ENCODE measurements at places on chromosomes 7 and 10.

- no peak for DNase-seq
Observed at GRCh38 chr10:17435953-17436352, 18.4 kb downstream of the ST8SIA6 start.

GRCh38 chr10:50917486-50917885 is 32.1 kb upstream of the A1CF start:
- no peak for DNase-seq

DNA sequence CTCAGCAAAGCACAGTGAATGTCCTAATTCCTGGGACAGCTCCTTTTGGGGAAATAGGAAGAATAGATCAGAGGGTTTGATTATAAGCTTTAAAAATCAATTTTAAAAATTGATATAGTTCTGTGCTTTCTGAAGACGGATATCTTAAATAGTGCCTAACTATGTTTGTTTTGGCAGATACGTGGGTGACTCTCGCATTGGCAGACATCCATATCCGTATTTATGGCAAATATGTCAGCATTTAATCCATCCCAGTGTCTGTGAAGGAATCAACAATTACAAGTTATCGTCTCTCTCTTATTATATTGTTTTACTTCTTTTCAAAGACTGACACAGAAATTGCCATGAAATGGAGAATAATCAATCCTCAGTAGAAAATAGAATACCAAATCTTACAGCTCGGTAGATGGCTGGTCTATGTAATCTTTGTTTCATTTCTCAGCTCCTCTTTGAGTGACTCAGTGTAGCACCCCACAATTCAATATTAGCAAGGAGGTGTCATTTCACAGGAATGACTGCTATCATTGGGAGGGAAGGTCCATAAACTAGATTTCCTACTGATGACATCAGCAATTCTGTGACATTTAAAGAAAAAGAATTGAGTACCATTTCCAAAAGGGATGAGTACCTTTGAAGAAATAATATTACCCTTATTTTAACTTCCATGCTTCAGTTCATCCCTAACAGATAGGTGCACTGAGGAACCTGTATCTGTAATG is 186.4 kb upstream of the NFE2L3 start:
- DNase-seq: no peak

GRCh38 chr7:129764247-129765084 is 152.9 kb downstream of the NRF1 start:
- no peak for DNase-seq

DNA sequence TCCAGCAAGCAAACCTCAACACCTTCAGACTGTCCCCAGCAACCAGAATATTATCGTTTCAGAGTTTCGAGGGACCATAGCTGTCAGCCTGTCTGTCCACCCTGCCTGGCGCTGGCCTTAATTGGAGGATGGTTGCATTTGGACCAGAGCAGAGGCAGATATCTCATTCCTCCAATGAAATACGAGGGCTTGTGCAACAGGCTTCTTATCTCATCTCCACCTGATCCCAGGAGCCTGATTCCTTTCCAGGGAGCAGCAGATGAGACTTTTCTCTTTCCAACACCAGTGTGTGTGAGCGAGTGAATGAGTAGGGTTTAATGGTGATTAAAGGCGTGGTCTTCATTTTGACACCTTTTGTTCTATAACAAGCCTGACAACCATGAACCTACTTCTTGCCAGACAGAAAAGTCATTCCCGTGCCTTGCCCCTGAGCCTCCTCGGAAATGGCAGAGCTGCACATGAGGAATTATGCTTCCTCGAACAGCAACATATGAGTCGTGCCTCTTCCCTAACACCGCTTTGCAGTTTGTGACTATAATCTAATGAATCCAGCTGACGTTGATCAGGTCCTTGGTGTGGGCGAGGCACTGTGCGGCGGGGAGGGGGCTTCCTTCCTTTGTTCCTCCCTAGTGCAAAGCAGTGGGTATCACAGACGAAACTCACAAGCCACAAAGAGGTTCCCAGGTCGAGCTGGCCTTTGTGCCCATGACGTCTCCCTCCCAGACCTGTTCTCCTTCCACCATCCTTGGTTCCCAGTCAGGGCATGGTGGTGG is 147.4 kb downstream of the CUX1 start:
- DNase-seq: no peak

- no peak for DNase-seq
Observed at GRCh38 chr10:127698886-127699285, 38.1 kb upstream of the FOXI2 start.

DNA sequence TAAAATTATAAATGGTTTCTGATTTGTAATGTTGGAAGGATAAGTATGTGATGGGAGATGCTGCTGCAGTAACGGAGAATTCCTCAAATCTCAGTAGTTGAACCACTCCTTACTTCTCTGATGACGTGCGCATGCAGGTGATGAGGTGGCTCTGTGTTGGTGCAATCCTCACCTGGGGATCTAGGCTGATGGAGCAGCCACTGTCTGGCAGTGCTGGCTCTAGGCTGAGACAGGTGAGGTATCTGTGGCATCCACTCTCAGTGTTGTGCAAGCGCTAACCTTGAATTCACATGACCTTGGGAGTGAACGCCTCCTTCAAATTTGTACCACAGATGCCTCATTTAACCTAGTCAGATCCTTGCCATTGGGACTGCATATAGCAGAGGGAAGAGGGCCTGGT is 35.0 kb downstream of the LHFPL3 start:
- no peak for DNase-seq

DNA sequence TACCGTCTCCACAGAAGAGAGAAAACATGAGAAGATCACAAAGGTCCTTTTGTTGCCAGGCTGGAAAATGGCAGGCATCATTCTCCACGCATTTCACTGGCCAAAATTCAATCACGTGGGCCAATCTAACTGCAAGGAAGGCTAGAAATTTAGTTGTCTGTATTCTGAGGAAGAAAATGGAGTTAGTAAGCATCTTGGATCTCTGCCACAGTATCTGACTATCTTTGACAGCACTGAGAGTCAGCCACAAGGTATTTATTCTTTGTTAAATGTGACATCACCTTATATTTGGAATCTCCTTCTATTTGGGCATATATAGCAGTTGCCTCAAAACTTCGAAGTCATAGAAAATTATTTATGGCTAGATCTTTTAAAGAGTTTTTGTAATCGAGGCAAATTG is 213.9 kb downstream of the NSUN6 start:
- DNase-seq: peak; percentile 7

DNA sequence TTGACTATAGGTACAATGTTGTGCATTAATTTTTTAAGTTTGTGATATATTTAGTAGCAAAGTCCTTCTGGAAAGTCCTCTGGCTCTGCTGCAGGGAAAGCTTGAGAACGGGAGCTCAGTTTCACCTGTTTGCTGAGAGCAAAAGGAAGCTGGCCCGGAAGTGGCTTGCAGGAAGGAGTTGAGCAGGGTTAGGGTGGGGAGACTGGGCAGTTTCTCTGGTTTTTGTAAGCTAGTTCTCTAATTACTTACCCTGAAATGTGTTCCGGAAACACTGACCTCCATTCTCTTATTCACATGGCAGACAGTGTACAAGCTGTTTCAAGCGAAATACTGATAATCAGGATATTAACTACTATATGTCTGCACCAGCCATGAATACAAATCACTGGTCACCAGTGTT is 22.3 kb downstream of the MAP3K8 start:
- no peak for DNase-seq

GRCh38 chr7:11297764-11298163 is 324.1 kb downstream of the PHF14 start:
- DNase-seq: no peak

DNA sequence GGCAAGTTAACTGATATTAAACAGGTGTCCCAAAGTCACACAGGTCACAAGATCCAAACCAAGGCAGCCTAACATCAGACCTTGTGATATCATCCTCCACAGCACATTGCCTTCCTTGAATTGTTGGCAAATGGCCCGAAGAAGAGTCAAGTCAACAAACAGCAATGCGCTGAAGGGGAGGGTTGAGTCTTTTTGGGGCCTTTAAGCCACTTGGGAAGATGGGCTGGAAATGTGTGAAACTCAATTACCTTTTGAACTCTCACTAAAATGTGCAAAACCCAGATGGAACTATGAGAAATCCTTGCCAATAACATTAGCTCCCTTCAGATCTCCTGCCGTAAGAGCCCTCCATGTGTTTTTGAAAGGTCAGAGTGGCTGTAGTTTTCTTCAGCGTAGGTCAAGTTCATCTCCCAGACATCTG is 47.9 kb upstream of the STK17A start:
- DNase-seq: no peak

DNA sequence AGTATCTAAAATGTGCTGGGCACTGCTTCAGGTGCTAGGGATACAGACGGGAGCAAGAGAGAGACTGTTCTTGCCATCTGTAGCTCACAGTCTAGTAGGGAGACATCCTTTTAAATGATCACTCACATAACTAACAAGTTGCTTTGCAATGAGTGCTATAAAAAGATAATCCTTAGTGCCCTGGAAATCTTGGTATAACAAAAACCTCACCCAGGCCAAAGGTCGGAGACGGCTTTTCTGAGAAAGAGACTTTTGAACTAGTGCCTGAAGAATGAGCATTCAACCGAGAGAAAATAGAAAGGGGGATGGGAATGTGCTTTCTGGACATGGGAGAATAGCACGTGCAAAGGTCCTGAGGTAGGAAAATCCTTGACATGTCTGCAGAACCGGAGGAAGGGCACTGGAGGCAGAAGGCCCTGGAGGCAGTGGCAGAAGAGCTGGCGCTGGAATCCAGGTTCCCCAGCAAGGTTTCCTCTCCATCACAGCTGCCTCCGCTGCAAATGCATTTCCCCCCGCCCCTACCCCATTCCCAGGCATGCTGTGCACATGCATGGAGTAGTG is 89.4 kb downstream of the COL13A1 start:
- no peak for DNase-seq

DNA sequence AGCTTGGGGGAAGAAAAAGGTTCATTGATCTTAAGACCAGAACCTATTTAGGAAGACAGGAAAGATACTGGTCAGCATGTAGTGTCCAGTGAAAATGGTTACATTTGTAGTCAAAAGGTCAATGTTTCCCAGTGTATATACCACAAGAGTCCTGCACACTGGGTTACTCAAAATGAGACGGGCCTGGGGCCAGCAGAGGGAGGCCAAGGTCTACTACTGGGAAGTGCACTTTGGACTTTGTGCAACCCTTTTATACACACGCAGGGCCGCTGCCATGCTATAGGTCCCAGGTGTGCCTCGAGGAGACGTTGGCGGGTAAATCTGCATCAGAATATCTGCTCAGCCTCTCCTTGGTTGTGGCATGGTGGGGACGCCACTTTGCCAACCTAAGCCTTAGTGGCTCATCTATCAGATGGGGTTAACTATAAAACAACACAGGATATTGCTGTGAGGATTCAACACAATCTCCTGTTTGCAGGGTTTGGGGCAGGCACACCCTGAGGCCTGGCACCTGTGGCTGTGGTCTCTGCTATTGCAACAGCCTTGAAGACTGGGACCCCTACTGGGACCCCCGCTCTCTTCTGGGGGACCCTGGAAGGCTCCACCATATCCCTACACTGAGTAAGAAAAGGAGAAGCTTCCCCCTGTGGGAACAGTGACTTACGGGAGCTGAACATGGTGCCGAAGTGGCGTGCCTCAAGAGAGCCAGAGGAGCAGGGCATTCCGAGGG is 19.7 kb downstream of the CLRN3 start:
- DNase-seq: peak; percentile 19

DNA sequence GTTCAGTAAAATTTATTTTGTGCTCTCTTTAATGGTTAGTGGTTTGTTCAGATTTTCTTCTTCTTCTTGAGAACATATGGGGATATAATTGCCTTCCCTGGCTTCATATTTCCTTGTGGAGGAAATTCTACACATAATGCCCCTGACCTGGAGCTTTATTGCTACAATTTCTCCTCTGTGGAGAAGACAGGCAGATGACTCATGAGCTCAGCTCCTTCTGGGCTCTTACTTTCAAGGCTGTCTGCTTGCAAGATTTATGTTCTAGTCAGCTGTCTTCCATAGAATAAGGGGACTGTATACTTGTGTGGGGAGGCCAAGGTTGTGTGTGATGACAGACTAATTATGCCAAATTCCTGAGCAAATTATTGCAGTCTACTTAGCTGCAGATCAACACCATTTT is 1.6 kb downstream of the LRRD1 start:
- DNase-seq: no peak

DNA sequence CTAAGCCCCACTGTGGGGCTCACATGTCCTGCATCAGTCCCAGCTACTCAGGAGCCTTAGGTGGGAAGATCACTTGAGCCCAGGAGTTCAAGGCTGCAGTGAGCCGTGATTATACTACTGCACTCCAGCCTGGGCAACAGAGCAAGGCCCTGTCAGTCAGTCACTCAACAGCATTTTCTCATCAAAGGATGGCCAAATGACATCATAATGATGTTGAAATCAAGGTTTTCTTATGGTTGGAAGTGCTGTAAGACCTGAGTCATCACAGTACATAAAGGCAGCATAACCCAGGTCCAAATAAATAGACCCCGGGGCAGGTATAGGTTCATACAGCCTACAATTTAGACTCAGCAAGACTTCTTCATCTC is 341.1 kb downstream of the PARD3 start:
- no peak for DNase-seq

GRCh38 chr10:43816351-43817321 is 168.0 kb upstream of the ZNF32 start:
- no peak for DNase-seq

DNA sequence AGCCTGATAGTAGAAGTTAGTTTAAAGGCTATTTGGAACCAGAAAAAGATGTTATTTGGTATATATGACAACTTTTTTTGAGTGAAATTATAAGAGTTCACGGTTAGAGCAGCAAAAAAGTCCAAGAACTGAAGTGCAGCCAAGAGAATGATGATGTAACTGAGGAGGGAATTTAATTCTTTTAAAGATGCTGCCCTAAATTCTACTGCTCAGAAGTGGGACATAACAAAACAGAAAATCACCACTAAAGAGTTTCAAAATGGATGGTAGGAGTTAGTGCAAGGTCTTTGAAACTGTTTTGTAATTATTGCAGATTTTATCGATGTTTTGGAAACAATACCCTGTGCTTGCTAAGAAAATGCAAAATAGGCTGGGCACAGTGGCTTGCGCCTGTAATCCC is 6.5 kb downstream of the SAMD8 start:
- DNase-seq: no peak

GRCh38 chr7:23544913-23545354 is 13.2 kb upstream of the TRA2A start:
- no peak for DNase-seq

GRCh38 chr7:79298145-79298760 is 155.2 kb downstream of the MAGI2 start:
- no peak for DNase-seq

- no peak for DNase-seq
Observed at GRCh38 chr7:84462259-84462658, 267.7 kb upstream of the SEMA3A start.
